ENCODE measurements at places on chromosomes 2 and 18.
A peak's percentile ranks its signal among the peaks of the same experiment; 100 is the strongest.

DNA sequence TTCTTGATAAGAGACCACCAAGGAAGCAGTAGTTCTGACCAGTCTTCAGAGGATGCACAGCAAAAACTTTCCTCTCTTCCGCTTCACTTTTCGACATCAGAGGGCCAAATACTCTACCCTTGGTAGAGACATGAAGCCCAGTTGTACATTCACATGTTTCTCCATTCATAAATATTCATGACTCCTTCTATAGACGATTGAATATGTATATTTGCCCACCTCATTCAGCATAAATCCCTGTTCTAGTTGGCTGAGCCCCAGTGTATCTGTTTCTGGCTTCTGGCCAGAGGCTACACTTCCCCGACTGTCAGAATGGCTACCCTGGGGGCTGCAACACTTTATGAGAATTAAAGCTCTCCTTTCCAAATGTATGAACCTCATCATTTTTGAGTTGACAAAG, 258.5 kb downstream of the ASXL3 start:
- DNase-seq, result no peak

GRCh38 chr2:98478088-98478551, 33.5 kb downstream of the INPP4A start:
- no peak for DNase-seq

DNA sequence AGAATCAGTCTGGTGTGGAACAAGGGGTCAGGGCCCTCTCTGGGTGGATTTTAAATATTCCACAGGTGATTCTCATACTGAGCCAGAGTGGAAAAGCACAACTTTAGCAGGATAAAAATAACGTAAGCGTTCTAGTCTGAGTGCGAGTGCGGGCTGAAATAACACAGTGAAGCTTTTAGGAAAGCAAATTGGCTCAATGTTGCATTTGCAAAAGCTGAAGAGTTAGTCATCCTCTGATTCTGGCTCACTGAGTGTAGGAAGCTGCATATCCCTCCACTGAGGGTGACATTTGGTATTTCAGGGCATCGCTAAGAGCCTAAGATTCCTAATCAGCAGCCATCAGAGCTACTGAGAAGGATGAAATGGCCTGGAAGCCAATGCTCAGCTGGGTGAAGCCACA, 134.7 kb downstream of the RIF1 start:
- DNase-seq, result no peak

GRCh38 chr18:45871431-45872084, 46.1 kb downstream of the SIGLEC15 start:
- DNase-seq, result no peak

GRCh38 chr2:210169516-210170195, 1.6 kb downstream of the KANSL1L start:
- no peak for DNase-seq

- DNase-seq, result peak; percentile 86
Measured at GRCh38 chr2:9139491-9140443, 66.8 kb upstream of the ASAP2 start.

GRCh38 chr2:20451341-20451740, 4.5 kb downstream of the RHOB start:
- no peak for DNase-seq

GRCh38 chr2:217890445-217890844, 112.3 kb downstream of the TNS1 start:
- no peak for DNase-seq

DNA sequence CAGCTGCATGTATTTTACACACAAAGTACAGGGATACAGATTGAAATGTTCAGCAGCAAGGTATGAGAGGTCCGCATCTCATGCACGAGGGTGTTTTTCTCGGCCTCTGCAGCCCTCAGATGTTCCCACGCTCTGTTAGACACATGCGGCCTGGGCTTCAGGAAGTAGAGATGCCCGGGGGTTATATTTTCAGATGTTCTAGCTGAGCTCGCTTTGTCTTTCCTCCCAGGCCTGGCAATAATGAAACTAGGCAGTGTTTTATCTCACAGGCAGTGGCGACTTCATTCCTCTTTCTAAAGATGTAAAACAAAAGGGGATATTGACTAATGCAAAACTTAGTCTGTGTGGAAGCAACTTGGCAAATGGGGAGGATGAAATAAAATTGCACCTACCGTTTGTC, 190.7 kb downstream of the GBX2 start:
- DNase-seq, result no peak

DNA sequence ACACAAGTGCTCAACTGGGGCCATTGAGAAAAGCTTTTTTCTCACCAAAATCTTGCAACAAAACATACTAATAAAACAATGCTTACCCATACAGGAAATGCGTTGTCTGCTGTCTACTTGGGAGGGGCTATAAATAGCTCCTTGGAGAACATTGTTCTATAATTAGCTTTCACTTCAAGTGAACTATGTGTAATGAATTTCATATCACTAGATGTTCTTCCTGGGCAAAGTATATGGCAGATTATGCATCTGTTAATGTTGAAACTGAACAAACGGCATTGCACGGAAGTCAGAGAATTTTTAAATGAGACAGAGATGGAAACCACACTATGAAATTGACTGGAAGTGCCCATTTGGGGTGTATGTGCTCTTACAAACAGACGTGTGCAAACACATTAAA, 6.4 kb upstream of the NPAS2 start:
- no peak for DNase-seq

GRCh38 chr2:216845426-216845825, 14.4 kb downstream of the TNP1 start:
- no peak for DNase-seq

DNA sequence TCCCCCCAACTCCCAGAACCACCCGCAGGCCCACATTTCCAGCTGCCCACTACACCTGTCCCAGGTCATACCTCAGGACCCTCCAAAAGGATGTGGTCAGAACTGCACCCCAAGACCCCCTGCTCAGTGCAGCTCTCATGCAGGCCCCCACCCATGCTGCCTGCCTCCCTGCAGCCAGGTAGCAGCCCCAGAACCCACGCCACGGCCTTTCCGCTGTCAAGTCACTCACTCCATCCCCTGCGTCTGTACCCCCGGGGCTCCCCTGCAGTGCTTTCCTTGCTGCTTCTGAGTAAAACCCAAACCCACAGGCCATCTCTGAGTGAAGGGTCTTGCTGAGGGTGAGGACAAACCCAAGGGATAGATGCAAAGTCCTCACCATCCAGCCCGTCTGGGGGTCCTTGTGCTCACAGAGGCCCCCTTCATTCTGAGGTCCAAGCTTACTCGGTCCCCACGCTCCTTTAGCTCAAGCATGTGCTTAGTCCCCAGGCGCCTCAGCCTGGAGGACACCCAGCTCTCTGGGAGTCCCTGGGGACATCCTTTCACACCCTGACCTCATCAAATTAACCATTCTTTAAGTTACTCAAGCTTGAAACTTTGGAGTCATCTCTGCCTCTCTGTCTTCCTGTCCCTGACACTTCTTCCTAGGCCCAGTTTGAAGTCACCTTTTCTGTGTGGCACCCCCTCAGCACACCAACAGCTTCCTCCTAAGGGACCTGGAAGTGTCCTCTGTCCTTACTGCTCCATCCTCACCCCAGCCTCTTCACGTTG, 130.1 kb downstream of the SMAD7 start:
- DNase-seq, result no peak

GRCh38 chr18:76449111-76449453, 46.0 kb downstream of the ZNF516 start:
- DNase-seq, result no peak

- no peak for DNase-seq
Measured at GRCh38 chr2:128563348-128563687, 244.7 kb upstream of the HS6ST1 start.

DNA sequence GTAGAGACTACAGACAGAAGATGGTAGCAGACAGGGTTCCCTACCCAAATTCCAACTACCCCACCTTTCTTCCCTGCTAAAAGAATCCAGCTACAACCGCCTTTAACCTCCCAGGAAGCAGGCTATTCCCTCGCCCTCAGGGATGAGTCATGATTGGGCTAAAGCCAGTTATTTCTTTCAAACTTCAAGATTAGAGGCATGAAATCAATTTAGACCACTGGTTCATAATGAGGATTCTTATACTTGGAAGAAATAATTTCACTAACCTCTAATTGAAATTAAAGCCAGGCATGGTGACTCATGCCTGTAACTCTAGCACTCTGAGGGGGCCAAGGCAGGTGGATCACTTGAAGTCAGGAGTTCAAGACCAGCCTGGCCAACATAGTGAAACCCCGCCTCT, 20.0 kb downstream of the TRIP12 start:
- peak; percentile 25 for DNase-seq

DNA sequence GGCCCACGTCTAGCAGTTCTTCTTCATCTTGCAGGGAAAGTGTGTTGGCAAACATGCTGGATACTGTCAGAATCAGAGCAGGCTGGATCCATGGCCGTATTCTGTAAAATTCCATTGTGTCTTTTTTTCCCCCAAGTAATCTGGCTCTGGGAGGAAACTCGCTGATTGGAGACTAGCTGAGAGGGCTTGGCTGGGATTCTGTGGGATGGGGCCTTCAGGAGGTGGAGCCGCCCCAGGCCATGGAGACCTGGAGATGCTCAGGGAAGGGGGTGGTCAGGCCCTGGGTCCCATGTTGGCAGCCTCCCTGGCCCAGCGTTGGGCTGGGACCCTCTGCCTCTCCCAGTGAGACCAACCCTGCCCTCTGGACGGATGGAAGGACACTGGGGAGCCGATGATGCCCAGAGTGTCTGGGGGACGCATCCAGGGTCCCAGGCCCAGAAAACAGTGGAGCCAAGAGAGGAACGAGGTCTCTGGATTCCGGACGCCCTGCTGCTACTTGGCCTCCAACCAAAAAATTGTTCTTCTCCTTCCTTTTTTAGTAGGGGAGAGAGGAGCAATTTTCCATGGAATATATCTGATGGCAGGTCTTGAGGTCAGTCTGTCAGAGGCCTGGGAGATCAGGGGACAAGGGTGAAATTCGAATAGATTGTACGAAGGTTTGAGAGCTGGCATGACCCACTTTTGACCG, 114.5 kb downstream of the AGAP1 start:
- DNase-seq, result no peak

- DNase-seq, result no peak
Measured at GRCh38 chr2:16259010-16259409, 318.7 kb downstream of the MYCN start.

DNA sequence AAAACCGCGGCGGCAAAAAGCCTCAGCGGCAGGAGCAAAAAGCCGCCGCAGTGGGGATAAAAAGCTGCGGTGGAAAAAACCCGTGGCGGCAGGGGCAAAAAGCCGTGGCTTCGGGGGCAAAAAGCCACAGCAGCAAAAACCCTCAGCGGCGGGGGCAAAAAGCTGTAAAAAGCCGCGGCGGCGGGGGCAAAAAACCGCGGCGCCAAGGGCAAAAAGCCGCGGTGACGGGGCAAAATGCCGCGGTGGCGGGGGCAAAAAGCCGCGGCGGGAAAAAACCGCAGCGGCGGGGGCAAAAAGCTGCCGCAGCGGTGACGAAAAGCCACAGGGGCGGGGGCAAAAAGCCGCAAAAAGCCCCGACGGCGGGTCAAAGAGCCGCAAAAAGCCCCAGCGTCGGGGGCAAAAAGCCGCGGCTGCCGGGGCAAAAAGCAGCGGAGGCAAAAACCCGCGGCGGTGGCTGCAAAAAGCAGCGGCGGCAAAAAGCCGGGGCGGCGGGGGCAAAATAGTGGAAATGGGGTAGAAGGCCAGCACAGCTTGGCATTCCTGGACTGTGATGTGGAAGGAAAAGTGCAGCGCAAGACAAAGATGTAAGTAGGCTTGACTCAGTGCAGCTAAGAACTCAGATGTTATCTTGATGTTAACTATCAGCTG, 151.8 kb downstream of the ANKRD30BL start:
- peak; percentile 47 for DNase-seq

DNA sequence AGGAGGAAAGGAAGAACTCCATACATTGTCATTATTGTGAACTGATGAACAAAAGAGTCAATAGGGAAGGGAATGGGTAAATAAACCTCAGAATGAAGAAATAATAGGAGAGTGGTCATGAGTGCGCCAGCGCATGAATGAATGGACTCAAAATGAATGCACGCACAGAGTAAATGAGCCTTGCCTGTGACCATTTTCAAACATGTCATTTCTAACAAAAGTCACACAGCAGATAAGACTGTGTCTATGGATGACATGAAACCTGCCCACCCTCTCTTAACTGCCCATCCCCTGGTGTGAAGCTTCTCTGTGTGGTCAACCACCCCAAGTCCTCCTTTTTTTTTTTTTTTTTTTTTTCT, 121.1 kb upstream of the TEX51 start:
- DNase-seq, result no peak

DNA sequence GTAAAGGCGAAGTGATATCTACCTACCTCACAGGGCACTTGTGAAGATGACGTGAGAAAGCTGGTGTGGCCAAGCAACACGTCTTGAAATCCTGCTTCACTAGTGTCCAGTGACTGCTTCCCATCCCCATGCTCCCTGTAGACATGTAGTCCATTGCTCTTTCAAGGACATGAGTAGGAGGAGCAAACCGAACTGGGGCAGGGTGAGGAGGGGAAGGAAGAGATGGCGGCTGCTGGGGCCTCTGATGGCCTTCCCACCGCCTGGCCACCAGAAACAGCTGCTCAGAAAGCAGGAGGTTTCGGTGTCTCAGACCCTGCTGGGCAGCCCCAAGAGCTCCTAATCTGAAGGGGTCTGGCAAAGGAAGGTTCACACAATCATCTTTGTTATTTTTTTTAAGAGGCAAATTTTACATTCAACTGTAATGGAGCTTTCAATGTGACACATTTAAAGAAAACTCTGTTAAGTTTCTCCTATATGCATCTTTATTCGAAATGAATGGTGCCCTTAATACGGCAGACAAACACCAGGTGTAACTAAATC, 14.7 kb downstream of the CPLX4 start:
- DNase-seq, result no peak

DNA sequence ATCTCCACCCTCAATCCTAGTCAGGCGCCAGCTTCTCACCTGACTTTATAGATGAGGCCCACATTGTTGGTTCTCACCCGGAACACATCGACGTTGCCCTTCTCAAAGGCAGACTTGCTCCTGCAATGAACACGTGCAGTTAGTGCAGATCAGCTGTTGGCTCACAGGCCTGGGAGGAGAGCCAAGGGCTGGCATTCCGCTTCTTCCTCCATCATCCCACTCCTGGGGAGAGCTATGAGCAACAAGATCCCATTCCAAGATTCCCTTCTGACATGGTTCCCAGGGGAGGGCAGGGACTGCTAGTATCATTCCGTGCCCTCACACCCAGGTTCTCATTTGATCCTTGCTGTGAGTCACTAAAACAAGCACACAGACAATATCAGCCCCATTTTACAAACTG, 15.1 kb downstream of the LOXHD1 start:
- DNase-seq, result no peak

GRCh38 chr2:873651-874580, 76.7 kb upstream of the SNTG2 start:
- no peak for DNase-seq

GRCh38 chr2:65347913-65348312, 84.5 kb downstream of the SPRED2 start:
- DNase-seq, result no peak

- DNase-seq, result no peak
Measured at GRCh38 chr18:55256226-55256928, 297.1 kb upstream of the CCDC68 start.
